Stimulated activated CD4-positive, alpha-beta T cell treated with anti-CD3 and anti-CD28 coated beads, Interleukin-1b, Interleukin-23, amount 100 ng/mL, for 24 hours (primary cell): ENCODE measurements at places on chromosomes 2 and 18.

GRCh38 chr2:34670482-34670881, 1071.4 kb upstream of the FAM98A start:
- DNase-seq, result no peak

GRCh38 chr2:109468893-109469292, 144.9 kb downstream of the SEPTIN10 start:
- no peak for DNase-seq

- DNase-seq, result no peak
Measured at GRCh38 chr2:85326406-85327159, 1.2 kb downstream of the TGOLN2 start.

- no peak for DNase-seq
Measured at GRCh38 chr2:84844141-84844540, 36.7 kb downstream of the TRABD2A start.

DNA sequence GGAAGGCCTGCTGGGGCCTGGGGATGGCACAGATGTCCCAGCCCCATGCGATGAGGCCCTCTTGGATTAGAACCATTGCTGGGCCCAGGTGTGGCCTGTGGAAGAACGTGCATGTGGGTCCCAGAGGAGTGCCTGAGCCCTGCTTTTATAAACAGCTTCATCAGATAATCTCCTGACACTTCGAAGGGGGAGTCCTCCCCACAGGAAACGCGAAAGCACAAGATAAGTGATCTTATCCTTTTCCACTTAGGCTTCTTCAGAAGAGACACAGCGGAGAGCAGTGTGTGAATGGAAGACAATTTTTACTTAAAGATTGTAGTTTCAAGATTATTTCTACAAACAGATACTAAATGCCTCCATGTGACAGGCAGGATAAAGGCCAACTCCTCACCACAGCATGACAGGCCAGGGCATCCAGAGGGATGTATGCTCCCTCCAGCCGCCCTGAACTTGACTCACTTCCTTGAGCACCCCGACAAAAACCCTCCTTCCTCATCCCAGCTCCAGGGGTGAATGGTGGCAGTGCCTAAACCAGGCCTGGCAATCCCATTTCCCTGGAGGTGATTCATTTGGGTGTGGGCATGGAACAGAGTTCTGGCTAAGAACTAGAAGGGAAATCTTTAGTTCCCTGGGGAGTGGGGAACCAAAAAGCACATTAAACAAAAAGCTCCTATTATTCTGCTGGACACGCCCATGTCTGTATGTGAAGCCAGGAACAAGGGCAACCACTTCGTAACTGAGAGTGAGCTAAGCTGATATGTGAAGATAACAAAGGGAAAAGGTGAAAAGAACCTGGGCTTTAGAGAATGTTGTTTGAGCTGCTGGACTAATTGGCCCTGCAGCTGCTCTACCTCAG, 56.2 kb upstream of the TMEM163 start:
- DNase-seq, result no peak

- DNase-seq, result no peak
Measured at GRCh38 chr2:165562233-165562632, 92.7 kb downstream of the CSRNP3 start.

- peak; percentile 17 for DNase-seq
Measured at GRCh38 chr2:172200495-172201085, 97.9 kb upstream of the DLX2 start.

DNA sequence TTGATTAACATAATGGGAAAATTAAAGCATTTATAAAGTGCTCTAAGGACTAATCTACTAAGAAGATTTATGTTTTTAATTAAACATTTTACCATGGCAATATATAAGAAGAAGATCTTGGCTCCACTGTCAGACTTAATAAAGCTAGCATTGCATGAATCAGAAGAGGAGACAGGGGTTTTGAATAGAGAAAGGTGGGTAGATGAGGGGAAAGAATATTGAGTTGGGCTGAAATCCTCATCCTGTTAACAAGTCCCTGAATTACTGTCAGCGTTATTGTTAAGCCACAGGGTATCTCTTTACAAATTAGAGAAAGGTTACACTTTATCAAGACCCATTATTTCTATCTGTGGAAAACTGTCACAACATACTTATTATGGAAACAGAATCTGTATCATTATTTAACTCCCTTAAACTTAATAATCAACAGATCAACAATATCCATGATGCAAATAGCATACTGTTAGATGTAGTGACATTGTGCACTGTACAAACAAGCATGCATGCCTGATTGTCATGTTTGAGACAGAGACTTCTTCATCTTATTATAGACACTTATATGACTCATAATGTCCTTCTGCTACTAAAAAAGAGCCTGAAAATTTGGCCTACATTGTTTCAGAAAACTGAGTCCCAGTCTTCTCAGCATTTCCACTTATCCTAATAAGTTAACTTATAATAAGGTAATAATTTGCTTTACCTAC, 304.1 kb downstream of the NRXN1 start:
- no peak for DNase-seq

DNA sequence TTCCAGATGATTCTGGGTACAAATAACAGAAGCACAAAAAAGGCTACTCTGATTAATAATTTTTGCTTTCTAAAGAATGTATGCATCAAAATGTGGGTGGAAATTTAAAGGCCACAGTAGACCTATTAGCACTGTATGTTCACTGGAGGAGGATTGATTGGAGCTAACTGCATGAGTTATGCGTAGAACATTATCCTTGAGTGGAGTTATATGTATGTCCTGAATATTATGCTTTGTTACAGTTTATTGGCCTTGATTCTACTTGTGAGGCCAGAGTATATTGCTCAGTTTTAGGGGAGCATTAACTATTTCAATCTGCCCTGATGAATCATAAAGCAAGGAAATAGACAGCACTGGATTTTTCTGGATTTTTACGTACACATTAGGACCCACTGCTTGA, 87.9 kb downstream of the CDCA7 start:
- no peak for DNase-seq

DNA sequence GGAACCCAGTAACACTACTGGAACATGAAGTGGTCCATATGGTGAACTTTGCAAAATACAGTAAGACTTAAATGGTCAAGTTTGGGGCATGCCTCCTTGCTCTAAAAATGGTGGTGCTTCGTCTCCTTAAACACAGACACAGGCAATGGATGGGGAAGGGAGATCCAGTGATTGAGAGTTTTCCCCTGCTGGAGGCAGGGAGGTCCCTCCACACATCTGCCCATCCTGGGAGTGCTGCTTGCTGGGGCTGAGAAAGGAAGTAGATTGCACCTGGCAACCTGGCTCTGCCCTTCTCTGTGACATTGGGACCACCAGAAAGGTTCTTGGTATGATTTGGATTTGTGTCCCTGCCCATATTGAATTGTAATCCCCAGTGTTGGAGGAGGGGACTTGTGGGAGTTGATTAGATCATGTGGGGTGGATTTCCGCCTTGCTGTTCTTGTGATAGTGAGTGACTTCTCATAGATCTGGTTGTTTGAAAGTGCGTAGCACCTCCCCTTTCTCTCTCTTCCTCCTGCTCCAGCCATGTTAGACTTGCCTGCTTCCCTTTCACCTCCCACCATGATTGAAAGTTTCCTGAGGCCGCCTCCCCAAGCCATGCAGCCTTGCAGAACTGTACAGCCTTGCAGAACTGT, 35.4 kb upstream of the SKOR2 start:
- no peak for DNase-seq

GRCh38 chr2:37564356-37564755, 107.1 kb downstream of the CDC42EP3 start:
- no peak for DNase-seq

DNA sequence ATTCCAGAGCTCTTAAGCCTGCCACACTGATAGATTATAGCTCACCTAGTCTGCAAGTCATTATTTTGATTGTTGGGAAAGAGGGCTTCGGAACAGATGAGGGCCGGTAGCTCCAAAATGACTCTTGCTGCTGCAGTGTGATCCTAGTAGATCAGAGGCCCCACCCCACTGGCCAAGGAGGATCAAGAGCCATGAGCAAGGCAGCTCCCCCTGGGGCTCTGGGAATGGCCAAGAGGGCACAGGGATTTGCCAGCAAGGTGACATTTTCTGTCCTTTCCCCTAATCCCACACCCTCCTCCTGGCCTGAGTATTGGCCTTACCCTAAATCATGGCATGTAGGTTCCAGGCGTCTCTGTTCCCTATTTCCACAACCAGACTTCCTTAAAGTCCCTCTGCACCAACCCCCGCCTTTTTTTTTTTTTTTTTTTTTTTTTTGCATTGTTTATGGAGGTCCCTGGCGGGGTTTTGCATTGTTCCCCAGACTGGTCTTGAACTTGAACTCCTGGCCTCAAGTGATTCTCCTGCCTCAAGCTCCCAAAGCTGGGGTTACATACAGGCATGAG, 36.5 kb downstream of the EIF4E2 start:
- DNase-seq, result no peak

- no peak for DNase-seq
Measured at GRCh38 chr2:11257964-11258363, 86.5 kb downstream of the ROCK2 start.

DNA sequence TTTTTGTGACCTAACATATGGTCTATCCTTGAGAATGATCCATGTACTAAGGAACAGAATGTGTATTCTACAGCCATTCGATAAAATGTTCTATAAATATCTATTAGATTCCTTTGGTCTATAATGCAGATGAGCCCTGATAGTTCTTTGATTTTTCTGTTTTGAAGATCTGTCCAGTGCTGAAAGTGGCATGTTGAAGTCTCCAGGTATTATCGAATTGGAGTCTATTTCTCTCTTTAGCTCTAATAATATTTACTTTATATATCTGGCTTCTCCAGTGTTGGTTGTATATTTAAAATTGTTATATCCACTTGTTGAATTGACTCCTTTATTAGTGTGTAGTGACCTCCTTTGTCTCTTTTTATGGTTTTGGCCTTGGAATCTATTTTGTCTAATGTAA, 377.9 kb downstream of the ARL6IP6 start:
- no peak for DNase-seq

DNA sequence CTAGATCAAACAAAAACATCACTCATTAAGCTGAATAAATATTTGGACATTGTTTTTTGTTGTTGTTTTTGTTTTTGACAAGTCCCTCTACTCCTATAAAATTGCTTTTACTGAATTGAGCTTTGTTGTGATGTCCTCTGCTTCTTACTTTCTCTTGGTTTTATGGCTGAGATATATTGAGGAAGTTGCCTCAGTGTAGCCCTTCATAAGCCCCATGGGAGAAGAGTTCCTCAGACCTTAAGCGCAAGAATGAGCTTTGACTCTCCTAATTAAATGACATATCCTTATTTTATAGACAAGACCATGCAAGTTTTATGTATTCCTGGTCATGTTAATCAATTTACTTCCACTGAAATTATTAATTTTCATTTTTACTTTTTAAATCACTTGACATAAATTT, 54.9 kb downstream of the CERKL start:
- DNase-seq, result no peak

- DNase-seq, result no peak
Measured at GRCh38 chr2:58862244-58862643, 621.1 kb upstream of the FANCL start.

DNA sequence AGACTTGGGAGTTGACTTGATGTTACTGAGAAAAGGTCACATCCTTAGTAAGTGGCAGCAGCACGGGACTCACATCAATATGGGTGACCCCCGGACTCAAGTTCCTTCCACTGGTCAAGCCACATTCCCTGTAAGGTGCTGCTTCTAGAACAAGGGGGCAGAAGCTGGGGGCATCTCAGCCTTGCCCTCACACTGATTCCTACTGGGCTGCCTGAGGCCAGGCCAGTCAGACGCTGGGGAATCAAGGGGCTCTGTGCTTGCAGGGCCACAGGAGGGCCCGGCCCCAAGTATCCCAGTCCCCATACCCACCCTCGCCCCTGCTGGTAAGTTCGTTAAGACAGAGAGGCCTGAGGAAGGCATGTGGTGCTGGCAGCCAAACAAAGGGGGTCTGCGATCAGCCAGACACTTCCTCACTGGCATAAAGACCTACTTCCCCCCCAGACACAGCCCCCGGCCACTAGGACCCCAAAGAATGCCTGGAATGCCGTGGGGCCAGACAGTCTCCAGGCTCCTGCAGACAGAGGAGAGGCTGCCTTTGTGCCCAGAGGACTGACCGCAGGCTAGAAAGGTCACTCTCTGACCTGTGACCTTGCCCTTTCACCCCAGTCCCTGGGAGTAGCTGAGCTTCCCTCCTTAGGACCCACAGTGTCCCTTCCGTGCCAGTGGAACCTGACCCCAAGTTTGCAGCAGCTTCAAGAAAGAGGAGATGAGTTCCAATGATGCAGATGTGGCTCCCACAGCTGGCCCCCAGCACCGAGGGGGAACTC, 83.6 kb downstream of the HS1BP3 start:
- no peak for DNase-seq

DNA sequence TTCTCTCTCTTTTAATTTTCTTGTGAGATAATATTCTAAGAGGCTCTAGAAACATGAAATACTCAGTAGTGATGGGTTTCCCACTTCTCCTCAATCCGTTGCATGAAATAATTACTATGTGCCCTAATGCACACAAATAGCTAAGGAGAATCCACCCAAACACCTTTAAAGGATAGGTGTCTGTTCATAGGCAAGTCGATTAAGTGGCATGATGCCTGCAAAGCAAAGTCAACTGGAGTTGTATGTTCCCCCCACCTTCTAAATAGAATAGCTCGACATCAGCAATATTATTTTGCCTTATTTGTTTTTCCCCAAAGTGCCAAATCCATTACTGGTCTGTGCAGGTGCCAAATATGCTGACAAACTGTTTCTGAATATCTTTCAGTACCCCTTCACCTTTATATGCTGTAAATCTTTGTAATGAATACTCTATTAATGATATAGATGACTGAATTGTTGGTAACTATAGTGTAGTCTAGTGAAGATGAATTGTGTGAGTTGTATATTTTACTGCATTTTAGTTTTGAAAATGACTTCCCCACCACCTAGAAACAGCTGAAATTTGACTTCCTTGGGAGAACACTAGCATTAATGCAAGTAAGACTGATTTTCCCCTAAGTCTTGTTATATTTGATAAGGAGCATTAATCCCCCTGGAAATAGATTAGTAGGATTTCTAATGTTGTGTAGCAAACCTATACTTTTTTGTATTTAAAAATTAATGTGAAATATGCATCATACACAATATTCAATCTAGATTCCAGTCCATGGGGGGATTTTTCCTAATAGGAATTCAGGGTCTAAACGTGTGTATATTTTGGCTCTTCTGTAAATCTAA, 9.0 kb downstream of the TBR1 start:
- no peak for DNase-seq

DNA sequence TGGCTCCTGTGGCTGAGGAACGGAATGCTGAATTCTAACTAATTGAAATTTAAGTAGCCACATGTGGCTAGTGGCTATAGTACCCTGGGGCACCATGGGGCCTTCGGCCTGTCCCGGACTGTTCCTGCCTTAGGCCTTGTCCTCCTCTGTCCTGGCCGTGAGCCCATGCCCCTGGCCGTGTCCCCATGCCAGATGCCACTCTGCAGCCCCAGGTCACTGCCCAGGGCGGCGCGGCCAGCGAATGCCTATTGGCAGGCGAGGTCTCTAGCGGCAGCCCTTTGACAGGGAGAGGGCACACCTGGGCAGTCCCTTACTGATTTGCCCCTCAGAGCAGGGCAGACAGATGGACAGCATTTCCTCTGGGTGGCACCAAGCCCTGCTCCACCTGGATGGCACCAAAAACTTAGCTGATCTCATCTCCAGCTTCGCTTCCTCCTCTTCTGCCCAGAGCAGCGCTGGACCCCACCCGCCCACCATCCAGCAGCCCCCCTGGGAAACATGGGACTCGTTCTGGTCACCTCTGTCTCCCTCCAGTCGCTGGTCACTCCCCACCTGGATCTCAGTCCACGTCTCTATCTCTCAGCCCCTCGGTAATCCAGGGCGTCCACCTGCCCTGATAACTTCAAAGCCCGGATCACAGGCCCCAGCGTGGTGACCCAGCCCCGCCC, 1.1 kb upstream of the DGKD start:
- no peak for DNase-seq

- DNase-seq, result no peak
Measured at GRCh38 chr2:193690572-193690971, 1495.8 kb upstream of the TMEFF2 start.

GRCh38 chr2:215644233-215644897, 208.5 kb upstream of the FN1 start:
- no peak for DNase-seq
